Activated CD4-positive, alpha-beta memory T cell treated with anti-CD3 and anti-CD28 coated beads for 36 hours (primary cell): ENCODE measurements at places on chromosomes 16 and 17. TPM values are rescaled to one million over a fixed set of nuclear protein-coding genes. Genes with fewer than 3 reads are reported as not detected.

OR4D1 gene
- total RNA-seq, result 0.27 TPM

PSMD11 gene
- 161 TPM for total RNA-seq

PYDC1 gene
- total RNA-seq, result not detected

DNA sequence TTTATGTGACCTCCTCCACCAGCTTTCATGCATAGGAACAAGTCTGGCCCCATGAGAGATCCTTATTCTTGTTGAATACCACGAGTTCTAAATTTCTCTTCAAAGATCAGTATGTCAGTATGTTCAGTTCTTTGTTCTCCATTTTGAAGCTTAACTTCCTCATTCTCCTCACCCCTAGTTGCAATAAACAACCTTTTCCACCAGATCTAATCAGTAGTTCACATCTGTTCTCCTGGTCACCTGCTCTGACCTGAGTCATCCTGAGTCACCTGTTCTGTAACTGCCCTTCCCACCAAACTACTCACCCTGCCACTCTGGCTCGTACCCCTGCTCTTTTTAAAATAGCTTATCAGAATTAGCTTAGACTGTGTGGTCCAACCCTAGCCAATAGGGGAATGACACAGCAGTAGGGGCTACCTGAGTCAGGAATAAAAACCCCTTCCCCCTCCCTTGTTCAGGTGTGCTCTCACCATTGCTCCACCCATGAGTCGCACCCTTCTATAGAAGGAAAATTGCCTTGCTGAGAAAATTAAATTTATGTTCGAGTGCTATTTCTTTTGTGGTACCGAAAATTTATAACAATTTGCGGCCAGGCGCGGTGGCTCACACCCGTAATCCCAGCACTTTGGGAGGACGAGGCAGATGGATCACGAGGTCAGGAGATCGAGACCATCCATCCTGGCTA lies 94.6 kb downstream of the EMP2 start:
- H3K36me3 ChIP-seq, result peaks cover 24% of the 10 kb centered on the region
- DNase-seq, result no peak
- H3K27ac ChIP-seq, result no peak overlapping the region
